Omental fat pad (tissue), 4 donors: ENCODE measurements at places on chromosomes 1 and 21.

- no peak for DNase-seq
Measured at GRCh38 chr21:41677671-41678015, 89.2 kb downstream of the RIPK4 start.

DNA sequence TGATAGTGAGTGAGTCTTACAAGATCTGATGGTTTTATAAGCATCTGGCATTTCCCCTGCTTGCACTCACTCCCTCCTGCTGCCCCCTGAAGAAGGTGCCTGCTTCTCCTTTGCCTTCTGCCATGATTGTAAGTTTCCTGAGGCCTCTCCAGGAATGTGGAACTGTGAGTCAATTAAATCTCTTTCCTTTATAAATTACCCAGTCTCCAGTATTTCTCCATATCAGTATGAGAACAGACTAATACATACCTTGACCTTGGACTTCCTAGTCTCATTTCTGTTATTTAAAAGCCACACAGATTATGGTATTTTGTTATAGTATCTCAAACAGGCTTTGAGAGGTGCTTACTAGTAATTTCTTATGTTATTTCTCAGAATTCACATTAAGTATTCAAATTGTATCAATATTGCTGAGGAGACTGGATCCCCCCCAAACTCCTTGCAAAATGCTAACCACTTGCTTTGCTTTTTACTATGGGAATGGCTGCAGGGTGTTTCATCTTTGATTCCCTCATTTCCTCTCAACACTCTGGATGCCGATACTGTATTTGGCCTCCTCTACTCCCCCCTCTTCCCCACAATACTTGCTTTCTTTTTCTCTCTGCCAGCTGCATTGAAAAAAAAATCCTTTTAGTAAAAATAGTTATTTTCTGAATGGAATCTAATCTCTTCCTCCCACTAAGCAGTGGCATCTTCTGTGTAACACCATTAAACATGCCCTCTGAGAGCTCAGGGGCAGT is 96.9 kb upstream of the WLS start:
- DNase-seq, result no peak

DNA sequence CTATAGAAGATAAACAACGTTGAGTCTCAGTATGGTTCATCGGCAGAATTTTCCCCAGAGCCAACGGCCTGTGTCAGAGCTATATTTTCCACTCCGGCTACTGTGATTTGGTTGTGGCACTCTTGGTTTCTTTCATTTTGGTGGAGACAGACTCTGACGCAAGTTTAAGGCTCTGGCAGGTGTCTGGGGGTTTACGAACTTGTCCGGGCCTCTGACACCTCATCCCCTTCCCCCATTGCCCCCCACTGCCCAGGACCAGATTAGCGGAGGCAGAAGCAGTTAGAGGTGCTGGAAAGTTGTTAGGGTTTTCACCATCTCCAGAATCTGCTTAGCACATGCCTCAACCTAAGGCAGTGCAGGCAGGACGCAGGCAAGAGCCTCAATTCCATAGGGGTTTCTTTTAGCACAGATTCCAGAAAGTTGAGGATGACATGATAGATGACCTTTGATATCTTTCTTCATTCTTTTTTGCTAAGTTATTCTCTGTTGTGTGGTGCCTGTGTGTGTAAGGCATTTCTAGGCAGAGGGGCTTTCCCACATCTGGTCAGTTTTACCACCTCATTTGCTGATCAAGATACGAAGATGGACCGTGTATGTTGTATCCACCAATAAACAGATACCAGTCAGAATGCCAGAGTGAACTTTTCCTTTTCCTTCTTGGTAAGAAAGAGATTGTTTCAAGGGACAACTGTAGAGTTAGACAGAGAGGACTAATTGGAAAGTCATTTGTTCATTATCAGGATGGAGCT is 18.4 kb upstream of the IL10 start:
- DNase-seq, result no peak

GRCh38 chr1:20178634-20179370 is 7.1 kb upstream of the UBXN10 start:
- no peak for DNase-seq

GRCh38 chr1:239657291-239657690 is 270.9 kb downstream of the CHRM3 start:
- no peak for DNase-seq

DNA sequence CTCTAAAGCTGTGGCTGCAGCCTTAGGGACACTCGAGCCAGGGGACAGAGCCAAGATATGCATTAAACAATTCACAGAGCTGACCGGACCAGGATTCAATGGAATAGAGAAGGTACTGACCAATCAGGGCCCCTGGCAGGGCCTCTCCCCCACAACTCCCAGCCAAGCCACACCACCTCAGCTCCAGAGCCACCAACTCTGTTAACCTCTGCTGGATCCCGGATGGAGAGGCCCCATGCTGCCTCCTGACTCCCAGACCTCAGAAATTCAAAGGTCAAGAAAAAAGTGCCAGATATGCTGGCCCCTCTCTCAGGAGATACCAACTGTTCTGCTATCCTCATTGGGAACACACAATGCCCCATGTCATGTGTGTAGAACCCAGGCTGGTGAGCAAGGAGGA is 62.1 kb downstream of the CD46 start:
- DNase-seq, result no peak

DNA sequence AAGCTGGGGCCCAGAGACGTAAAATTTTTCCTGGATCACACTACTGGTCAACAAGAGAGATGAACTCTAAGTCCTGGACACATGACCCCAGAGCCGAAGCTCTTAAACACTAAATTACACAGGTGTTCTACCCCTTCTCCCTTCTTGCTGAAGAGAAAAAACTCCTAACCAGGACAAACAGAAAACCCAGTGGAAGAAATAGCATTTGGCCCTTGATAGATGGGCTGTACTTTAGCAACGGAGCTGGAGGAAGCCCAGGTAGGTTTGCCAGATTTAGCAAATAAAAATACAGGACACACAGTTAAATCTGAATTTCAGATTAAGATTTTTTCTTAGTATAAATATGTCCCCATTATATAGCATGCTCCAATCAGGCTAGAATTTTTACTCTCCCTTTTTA is 72.7 kb downstream of the DIRAS3 start:
- DNase-seq, result no peak

- DNase-seq, result no peak
Measured at GRCh38 chr1:245448975-245449431, 294.2 kb downstream of the KIF26B start.

DNA sequence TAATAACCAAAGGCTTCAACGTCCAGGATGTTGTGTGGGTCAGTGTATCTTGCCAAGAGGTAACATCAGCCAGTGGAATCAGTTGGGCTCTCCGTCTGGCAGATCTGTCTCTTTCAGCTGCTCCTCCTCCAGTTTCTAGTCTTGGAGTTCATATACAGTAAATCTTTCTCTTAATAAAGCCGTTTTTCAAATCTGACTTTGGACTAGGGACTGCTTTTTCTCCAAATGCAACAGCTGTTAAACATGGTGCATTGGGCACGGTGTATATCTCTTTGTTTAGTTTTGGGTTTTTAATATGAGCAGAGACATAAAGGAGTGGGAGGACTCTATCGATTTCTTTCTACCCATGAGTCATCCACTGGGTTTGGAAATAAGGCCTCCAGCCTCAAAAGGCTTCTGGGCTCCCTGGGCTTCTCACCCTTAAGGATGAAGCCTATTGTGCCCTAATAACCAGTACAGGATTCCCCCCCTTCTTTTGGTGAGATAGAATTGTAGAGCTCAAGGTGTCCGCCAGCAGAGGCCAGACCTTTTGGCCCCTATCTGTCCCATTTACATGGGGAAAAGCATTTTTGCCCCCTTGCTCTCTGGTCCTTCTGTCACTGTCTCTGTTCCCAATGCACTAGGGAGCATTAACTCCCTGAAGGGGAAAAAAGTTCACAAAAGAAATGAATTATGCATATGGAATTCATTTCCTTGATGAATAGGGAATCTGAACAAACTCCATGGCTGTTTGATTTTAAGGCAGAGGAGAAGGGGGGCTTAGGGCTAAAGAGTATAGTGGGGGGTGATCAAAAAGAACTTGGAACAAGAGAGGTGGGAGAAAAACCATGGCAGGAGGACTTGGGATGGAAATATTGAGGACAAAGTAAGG is 86.0 kb downstream of the PBX1 start:
- no peak for DNase-seq

GRCh38 chr21:15763359-15763758 is 33.6 kb downstream of the USP25 start:
- no peak for DNase-seq

DNA sequence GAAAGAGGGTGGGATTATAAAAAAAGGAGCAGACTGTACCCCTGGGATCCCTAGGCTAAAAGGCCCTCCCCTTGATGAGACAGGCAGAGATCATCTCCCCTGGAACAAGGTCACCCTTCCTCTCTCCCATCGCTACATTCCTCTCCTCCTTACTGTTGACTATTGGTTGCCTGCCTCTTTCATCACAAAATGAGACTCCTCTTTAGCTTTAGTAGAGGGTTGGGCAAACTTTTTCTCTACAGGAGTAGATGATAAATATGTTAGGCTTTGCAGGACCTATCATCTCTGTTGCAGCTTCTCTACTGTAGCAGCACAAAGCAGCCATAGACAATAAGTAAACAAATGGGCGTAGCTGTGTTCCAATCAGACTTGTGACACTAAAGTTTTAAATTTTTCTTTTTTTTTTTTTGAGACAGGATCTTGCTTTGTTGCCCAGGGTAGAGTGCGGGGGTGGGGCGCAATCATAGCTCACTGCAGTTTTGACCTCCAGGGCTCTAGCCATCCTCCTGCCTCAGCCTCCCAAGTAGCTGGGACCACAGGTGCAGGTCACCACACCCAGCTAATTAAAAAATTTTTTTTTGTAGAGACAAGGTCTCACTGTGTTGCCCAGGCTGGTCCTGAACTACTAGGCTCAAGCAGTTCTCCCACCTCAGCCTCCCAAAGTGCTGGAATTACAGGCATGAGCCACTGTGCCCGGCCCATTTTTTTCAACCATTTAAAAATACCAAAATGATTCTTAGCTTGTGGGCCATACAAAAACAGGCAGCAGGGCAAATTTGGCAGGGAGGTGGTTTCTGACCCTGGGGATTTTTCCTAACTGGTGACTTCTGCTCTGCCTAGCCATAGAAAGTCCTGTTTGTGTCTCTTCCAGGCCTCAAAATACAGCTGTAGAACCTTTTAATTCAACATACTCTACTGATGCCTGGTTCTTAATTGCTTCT is 15.1 kb downstream of the MCL1 start:
- no peak for DNase-seq

- no peak for DNase-seq
Measured at GRCh38 chr21:28537371-28538079, 455.2 kb downstream of the LTN1 start.

- no peak for DNase-seq
Measured at GRCh38 chr1:208520438-208521099, 276.4 kb upstream of the PLXNA2 start.

- no peak for DNase-seq
Measured at GRCh38 chr1:175116903-175117302, 49.3 kb downstream of the TNN start.

DNA sequence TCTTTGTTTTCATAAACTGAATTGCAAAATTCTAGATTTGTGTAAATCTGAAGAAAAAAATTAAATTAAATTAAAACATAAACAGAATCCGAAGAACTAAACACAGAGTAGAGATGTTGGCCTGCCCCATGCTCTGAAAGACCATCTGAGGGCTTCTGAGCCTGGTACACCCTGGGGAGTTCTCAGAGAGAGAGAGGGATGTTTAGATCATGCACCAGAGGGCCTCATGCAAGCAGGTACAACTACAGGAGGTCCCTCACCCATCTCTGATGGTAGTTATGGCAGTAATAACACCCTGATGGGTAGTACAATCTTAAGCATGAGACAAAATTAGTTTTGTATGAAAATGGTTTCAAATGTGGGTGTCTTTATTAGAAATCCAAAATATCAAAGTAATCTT is 127.7 kb downstream of the TGFB2 start:
- DNase-seq, result no peak

- DNase-seq, result no peak
Measured at GRCh38 chr1:183693521-183693920, 40.4 kb upstream of the APOBEC4 start.

GRCh38 chr1:57222801-57223200 is 201.1 kb downstream of the DAB1 start:
- no peak for DNase-seq

- DNase-seq, result no peak
Measured at GRCh38 chr21:41706263-41706639, 60.6 kb downstream of the RIPK4 start.

DNA sequence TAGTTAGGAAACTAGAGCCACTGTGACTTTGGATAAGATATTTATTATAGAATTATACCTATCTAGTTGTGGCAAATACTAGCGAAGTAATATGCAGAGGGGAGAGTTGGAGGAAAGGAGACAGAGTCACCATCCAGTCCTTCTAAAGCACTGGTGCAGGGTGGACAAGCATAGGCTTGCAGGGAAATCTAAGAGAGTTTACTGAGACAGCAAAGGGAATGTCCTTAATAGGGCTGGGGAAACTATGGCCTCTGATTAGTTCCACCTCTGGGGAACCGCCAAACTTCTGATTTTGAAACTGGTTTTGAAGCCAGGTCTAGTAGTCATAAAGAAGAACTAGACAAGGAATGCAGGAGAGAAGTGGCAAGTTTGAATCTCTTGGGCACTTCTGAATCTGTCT is 407.9 kb downstream of the VAV3 start:
- no peak for DNase-seq

- DNase-seq, result no peak
Measured at GRCh38 chr21:34801519-34802132, 132.8 kb downstream of the CLIC6 start.
